ENCODE measurements at places on chromosomes 7 and 10. TPM values are rescaled to one million over a fixed set of nuclear protein-coding genes. Genes with fewer than 3 reads are reported as not detected.

The UTF1 gene
- total RNA-seq: not detected

The PRTFDC1 gene
- total RNA-seq: 5.4 TPM

- DNase-seq: no peak
Measured at GRCh38 chr7:18583305-18583704, 87.8 kb downstream of the HDAC9 start.

GRCh38 chr10:43596546-43596945 lies 9.7 kb upstream of the ZNF485 start:
- no peak for DNase-seq

DNA sequence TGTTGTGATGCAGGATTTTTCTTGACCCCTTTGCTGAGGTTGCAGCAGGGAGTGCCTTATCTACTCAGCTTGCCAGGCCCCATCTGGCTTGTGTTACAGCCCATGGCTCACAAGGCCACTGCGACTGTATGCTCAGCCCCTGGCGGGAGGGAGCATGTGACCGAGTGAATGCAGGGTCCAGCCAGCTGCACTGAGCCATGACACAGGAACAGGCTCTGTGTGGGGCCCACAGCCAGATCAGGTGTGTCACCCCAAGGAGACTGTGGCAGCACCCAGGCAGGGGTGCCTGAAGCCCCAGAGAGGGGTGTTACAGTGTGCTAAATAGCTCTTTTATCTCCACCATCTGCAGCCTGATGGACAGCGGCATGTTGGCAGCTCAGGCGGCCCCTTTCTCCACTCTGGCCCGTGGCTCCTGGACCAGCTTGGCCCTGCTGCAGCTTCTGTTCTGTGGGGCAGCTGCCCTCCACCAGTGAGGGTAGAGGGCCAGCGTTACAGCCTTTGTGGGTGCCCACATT lies 2.6 kb upstream of the PCBD1 start:
- no peak for DNase-seq

- no peak for DNase-seq
Measured at GRCh38 chr7:153576096-153576495, 476.1 kb upstream of the DPP6 start.

- DNase-seq: peak; percentile 30
Measured at GRCh38 chr7:27364344-27364758, 121.7 kb downstream of the EVX1 start.

DNA sequence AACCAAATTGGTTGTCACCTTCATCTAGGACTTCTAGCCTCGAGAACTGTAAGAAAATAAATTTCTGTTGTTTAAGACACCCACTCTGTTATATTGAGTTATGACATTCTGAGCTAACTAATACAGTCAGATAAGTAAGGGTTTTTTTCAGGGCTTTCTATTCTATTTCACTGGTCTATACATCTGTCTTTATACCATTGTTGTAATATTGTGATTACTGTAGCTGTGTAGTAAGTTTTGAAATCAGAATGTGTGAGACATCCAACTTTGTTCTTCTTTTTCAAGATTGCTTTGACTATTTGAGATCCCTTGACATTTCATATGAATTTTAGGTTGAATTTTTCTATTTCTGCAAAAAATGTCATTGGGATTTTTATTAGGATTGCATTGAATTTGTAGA lies 7.5 kb downstream of the IFIT1 start:
- no peak for DNase-seq

DNA sequence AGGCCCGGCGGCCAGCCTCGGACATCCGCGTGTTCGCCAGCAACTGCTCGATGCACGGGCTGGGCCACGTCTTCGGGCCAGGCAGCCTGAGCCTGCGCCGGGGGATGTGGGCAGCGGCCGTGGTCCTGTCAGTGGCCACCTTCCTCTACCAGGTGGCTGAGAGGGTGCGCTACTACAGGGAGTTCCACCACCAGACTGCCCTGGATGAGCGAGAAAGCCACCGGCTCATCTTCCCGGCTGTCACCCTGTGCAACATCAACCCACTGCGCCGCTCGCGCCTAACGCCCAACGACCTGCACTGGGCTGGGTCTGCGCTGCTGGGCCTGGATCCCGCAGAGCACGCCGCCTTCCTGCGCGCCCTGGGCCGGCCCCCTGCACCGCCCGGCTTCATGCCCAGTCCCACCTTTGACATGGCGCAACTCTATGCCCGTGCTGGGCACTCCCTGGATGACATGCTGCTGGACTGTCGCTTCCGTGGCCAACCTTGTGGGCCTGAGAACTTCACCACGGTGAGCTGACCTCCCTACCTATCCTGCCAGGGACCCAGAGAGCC lies 656 bp downstream of the ASIC3 start:
- no peak for DNase-seq

DNA sequence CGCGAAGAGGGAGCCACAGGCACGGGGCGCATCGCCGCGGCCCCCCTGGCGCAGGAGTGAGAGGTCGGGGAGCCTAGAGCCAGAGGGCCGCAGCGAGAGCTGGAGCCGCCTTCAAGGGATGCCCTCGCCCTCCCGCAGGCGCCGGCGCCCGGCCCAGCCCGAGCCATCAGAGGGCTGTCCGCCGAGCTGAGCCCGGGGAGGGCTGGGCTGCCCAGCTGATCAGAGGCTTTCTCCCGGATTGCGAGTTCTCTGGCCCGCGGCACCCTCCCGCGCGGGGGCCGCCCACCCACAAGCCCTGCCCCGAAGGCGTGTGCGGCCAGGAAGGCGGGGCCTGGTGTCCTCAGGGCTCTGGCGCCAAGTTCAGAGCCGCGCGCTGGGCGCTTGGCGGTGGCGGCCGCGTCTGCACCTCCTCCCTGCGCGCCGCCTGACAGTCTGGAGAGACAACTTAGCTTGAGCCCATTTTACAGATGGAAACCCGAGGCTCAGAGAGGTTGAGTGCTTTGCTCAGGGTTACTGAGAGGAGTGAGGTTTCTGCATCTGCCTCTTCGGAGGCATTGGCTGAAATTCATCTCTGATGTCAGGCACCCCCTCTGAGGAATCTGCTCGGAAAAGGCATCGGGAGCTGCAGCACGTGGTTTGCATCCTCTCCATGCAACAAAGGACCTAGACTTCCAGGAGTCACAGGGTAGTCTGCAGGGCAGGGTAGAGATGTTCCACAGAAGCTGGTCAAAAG lies 3.8 kb upstream of the ANTXRL start:
- DNase-seq: no peak

Data from omental fat pad (tissue), 4 donors.